ENCODE measurements at places on chromosomes 5 and 9.
A peak's percentile ranks its signal among the peaks of the same experiment; 100 is the strongest.

- DNase-seq = no peak
Observed at GRCh38 chr5:140794595-140795258, at the start of gene PCDHA2. TSS of gene PCDHA2 (plus strand) at chr5:140794852.

GRCh38 chr9:98829766-98830165, 22.3 kb downstream of the GALNT12 start:
- no peak for DNase-seq

- DNase-seq = no peak
Observed at GRCh38 chr9:95104980-95105379, 212.5 kb downstream of the FANCC start.

GRCh38 chr5:73451224-73452130, 2.9 kb upstream of the FOXD1 start:
- peak; percentile 32 for DNase-seq

GRCh38 chr5:7867260-7867659, 1.6 kb downstream of the FASTKD3 start:
- DNase-seq = no peak
